ENCODE measurements at places on chromosomes 1 and 21.

- DNase-seq = no peak
Measured at GRCh38 chr1:83531521-83532309, 467.2 kb downstream of the TTLL7 start.

DNA sequence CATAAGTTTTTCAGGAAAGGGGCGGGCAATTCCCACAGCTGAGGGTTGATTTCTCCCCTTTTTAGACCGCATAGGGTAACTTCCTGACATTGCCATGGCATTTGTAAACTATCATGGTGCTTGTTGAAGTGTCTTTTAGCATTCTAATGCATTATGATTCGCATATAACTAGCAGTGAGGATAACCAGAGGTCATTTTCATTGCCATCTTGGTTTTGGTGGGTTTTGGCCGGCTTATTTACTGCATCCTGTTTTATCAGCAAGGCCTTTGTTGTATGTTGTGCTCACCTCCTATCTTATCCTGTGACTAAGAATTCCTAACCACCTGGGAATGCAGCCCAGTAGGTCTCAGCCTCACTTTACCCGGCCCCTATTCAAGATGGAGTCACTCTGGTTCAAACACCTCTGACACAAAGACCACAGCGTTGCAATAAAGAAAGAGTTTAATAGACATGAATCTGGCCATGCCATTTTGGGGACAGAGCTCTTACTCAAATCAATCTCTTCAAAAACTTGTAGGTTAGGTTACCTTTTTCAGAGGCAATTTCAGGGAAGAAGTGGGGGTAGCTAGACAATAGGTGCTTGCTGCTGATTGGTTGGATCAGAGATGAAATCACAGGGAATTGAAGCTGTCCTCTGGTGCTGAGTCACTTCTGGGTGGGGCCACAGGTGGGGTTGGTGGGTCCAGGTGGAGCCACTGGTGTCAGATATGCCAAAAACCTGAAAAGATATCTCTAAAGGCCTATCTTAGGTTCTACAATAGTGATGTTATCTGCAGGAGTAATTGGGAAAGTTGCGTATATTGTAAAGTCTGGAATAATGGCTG lies 23.3 kb downstream of the TBX19 start:
- DNase-seq = no peak

DNA sequence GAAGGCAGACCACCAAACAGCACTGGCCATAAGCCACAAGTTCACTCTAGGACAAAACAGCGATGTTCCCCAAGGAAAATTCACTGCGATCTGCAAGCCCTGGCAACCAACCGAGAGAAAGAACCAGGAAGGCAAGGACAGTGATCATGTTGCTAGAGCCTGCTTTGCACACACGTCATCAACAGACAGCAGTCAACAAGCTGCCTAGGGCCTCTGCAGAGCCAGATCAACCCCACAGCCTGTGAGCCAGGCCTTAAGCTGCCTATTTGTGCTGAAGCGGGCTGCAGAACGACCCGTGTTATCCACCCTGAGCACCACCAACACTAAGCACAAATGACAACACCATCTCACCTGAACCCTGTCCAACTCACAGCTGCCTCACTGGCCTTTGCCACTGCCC lies 6.2 kb upstream of the YRDC start:
- no peak for DNase-seq

DNA sequence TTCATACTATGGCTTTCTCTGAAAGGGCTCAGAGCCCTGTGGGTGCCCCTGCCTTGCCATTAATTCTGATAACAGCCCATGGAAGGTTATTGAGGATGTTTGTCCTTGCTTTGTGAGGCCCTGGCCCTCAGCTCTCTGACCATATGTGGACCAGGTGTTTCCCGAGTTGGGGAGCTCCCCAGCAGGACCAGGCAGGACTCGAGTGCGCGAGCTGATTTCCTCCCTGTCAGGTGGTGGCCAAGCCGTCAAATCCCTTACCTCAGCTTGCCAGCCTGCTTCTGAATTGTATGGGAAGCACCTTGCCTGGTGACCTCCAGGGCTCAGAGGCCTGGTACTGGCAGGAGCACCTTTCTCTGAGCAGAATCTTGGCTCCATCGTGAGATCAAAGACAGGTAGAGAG lies 17.9 kb upstream of the SDE2 start:
- DNase-seq = no peak

DNA sequence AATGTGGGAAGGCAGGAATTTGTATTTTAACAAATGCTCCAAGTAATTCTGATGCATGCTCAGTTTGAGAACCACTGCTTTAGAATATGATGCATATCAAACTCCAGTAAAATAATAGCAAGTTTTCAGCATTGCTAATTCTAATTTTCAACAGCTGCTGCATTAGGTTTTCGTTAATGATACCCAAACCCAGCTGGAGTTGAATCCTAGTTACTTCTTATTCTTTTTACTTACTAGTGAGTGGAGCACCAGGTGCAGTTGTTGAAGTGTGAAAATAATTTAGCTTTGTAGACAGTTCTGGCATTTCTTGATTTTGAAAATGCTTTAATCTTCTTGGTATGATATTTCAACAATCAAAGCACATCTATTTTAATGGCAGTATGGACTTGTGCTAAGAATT lies 138.5 kb downstream of the HS2ST1 start:
- DNase-seq = no peak

DNA sequence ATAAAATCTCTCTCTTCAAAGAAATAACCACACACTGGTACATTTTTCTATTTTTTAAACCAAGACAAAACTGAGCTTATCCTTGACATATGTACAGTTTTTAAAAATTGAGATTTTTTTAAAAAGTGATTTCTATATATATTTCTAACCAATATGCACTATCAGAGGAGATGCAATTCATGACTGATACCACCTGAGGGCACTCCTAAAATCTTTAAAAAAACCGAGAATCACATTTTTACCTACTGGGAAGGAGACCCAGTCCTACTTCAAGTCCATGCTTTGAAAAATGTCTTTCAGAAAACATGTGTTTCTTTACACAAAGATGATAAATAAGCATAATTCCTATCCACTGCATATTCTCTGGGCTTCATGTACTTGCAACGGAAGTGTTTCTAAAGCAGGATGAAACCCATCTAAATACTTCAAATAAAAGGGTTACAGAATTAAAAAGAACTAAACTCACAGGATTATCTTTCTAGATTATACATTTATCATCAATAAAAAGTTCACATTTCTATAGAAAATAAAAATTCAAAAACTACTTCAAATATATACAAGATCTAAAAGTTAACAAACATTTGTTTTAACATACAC lies 98.6 kb downstream of the ENAH start:
- DNase-seq = no peak

DNA sequence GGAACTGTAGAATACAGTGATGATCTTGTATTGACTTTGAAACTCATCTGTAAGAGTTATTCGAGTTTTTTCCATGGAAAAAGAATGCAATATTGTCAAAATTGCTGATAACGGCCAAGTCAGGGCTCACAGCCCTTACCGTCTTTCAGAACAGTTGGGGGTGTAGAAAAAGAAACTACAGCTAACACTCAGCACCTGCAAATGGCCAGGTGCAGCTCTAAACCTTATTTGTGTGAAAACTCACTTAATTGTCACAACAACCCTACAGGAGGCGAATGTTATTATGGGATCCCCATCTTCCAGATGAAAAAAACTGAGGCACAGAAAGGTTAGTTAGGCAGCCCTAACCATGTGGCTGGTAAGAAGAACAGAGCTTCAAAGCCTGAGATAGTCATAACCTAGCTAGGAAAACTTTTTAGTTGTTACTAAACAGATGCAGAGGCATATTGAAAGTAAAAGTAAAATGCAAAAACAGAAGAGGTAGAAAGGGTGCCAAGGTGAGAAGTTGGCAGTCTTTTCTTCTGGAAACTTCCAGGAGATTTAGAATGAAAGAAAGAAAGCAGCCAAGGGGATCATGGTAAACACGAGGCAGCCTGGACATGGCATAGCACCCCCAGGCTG lies 76.4 kb downstream of the DSCAM start:
- no peak for DNase-seq

DNA sequence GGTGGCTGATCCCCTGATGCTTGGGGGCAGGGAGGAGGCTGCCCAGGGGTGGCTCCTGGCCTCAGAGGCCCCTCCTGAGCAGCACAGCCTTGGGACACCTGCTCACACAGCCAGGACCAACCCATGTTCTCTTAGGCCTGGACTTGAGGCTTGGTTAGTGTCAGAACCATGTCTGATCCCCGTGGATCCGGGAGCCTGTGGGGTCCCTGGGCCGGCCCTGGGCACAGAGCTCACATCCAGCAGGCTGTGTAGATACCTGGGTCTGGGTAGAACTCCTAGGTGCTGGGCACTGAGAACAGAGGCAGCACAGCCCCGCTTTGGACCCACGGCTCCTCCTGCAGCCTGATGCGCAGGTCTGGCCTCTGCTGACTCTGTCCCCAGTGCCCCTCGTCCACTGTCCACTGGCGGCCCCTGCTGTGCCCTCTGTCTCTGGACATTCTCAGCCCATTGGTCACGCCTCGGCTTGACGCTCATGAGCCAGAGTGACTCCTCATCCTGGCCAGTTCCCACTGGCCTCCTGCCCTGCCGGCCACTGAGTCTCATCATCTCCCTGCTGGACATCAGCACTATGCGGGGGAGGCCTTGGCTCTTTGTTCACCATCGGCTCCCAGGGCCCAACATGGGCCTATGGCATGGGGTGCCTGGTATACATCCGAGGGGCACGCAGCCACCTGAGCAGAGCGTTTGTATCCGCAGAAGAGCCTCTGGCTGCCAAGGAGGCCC lies 70.2 kb downstream of the TRIM11 start:
- no peak for DNase-seq

DNA sequence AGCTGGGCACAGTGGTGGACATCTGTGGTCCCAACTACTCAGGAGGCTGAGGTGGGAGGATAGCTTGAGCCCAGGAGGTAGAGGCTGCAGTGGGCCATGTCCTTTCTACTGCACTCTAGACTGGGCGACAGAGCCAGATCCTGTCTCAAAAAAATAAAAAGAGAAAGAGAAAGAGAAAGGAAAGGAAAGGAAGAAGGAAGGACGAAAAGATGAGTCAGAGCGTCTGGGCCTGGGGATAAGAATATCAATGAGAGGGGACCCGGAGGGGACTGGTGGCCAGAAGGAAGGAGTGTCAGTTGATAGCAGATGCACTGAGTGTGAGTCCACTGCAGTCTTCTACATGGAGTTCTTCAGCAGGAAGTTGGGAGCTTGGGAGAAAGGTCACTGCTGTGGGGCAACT lies 75.6 kb downstream of the SYT6 start:
- no peak for DNase-seq

GRCh38 chr1:74517599-74518051 lies 5.2 kb upstream of the LRRC53 start:
- no peak for DNase-seq

GRCh38 chr1:245475961-245476516 lies 321.3 kb downstream of the KIF26B start:
- DNase-seq = peak; percentile 17

GRCh38 chr1:60345621-60346020 lies 272.1 kb upstream of the C1orf87 start:
- no peak for DNase-seq

- no peak for DNase-seq
Measured at GRCh38 chr1:31869449-31869848, 53.6 kb upstream of the SPOCD1 start.

DNA sequence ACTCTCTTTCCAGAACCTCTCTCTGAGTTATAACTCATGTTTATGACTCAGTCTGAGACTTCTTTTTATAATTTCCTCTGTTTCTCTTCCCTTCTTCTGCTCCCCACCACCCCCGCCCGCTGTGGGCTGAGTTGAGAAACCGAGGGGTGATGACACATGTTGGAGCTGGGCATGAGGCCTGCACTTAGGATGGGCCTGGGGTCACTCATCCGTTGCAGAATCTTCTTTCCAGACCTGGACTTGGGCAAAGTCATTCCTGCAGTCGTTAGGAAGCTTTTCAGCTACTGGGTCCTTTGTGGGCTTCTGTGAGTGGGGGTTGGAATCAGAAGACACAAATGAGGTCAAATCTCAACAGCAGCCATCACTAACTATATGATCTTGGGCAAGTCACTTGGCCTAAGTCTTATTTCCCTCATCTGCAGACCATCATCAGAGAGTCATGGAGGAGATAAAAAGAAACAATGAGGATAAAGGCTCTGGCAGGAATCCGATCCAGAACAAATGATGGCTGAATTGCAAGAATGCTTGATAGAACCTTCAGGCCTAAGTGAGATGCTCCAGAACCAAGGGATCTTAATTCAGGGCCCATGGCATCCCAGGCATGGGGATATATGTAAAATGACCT lies 53.4 kb downstream of the RPS6KA1 start:
- DNase-seq = no peak

DNA sequence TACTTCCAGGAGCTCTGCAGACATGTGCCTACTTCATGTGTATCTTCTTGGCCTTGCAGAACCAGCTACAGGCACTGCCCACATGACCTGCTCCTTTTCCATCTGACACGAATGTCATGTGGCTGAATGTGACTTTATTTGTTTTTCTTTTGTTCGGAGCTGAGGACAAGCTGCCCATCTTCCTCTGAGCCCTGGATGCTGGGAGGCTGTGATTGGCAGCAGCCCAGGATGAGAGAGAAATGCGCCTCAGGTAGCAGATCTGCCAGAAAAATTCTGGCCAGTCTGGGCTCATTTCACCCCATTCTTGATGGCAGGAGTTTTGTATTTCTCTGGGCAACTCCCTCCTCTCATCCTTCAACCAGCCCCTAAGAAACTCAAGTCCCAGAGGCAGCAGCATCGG lies 372.0 kb downstream of the RPS6KC1 start:
- DNase-seq = no peak

GRCh38 chr1:206469933-206470691 lies at the start of gene IKBKE:
Gene IKBKE, plus strand, starts transcription at chr1:206470476. Its CDS starts 2,752 bp downstream, at chr1:206473228.
- DNase-seq = no peak

GRCh38 chr1:241532864-241533263 lies 686 bp downstream of the KMO start:
- no peak for DNase-seq

GRCh38 chr1:99560207-99561040 lies 85.5 kb upstream of the PALMD start:
- no peak for DNase-seq

DNA sequence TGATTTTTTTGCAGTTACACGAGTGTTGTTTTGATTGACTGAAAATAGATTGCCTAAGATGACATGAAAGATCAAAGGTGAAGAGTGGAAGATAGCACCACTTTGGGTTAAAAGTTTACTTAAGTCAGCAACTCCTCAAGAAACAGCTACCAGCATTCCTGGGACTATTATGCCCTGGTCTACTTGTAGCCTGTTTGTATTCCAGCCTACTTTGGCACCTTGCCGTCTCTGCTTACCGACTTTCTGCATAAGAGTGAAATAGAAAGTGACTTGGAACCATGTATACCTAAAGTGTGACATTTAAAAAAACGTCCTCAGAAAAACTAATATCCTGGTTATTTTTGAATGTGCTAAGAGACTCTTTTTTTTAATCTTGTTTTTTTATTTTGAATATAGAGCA lies 631.5 kb upstream of the PTBP2 start:
- DNase-seq = no peak

GRCh38 chr1:156625436-156626078 lies 6.3 kb downstream of the HAPLN2 start:
- DNase-seq = no peak

GRCh38 chr1:228465141-228465540 lies 22.0 kb upstream of the RNF187 start:
- DNase-seq = no peak

Data from fibroblast of skin of left biceps (primary cell).